AG10803 (cell line): ENCODE measurements at places on chromosomes 5 and 9.

GRCh38 chr5:167638816-167639215, 652.6 kb upstream of the WWC1 start:
- DNase-seq, result no peak

- peak; percentile 13 for DNase-seq
These were observed 361.9 kb downstream of the MAT2B start for GRCh38 chr5:163867324-163867723.

DNA sequence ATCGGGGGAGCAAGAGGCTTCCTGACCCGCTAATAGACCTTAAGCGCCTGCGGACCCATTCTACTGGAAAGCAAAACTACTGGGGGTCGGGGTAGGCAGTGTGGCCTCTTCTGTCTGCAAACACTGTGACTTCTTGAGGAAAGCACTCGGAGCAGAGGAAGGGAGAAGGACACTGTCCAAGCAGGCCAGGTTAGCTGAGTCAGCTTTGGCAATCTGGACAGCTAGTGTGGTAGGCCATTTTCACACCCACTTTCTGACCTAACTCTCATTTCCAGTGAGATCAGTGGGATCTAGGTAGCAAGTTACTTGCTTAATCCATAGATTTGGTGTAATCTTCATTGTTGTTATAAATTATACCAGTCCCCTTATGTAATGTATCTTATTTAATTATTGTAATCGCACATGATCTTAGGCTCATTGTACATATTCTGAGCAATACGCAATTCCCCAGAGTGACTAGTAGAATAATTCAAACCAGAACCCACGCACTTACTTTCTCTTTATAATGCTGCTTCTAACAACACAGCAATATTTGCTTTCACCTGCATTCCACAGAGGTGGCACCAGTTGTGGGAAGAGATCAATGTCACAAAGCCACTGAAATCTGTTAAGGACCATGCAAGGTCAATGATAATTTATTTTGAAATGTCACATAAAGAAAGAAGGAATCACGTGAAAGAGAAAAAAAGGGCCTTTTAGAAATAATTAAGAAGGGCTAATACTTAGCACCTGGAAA, 82.9 kb downstream of the NREP start:
- DNase-seq, result no peak

- DNase-seq, result no peak
These were observed 45.7 kb downstream of the STOM start for GRCh38 chr9:121324316-121324715.

- DNase-seq, result no peak
These were observed 7.5 kb upstream of the EGFLAM start for GRCh38 chr5:38250763-38251448.

DNA sequence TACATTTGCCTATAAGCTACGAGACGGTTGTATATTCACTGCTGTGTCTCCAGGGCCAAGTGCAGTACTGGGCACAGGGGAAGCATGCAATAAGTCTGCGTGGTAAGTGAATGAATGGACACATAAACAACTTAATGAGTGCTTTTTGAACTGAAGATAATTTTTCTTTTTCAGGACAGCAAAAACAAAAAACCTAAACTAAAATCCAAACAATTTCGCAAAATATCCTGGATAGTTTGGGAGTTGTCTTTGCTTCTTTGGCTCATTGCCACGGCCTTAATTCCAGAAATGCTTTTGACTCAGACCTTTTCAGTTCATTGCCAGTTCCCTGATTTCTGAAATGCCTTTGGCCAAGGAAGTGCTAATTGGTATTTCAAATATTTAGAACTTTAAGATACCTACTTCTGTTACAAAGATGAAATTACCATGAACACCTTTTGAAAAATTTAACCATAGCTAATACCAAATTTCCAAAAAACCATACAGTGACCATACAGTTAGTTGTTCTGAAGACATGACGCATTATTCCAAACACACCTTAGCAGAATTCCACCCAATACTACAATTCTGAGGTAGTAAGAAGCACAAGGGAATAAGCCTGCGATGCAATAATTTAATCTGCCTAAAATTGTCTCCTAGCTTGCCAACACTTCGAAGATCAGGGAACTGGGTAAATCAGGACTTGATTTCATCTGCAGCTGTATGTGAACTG, 42.8 kb downstream of the TEK start:
- DNase-seq, result peak; percentile 86

DNA sequence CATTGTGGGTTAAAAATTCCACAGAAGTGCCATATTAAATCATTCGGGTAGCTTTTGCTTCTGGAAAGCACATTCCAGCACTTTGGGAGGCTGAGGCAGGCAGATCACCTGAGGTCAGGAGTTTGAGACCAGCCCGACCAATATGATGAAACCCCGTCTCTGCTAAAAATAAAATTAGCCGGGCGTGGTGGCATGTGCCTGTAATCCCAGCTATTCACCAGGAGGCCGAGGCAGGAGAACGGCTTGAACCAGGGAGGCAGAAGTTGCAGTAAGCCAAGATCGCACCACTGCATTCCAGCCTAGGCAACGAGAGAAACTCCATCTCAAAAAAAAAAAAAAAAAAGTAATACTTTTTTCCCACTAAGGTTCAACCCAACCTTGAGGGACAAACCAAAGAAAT, 189.8 kb downstream of the TSSK1B start:
- DNase-seq, result no peak

DNA sequence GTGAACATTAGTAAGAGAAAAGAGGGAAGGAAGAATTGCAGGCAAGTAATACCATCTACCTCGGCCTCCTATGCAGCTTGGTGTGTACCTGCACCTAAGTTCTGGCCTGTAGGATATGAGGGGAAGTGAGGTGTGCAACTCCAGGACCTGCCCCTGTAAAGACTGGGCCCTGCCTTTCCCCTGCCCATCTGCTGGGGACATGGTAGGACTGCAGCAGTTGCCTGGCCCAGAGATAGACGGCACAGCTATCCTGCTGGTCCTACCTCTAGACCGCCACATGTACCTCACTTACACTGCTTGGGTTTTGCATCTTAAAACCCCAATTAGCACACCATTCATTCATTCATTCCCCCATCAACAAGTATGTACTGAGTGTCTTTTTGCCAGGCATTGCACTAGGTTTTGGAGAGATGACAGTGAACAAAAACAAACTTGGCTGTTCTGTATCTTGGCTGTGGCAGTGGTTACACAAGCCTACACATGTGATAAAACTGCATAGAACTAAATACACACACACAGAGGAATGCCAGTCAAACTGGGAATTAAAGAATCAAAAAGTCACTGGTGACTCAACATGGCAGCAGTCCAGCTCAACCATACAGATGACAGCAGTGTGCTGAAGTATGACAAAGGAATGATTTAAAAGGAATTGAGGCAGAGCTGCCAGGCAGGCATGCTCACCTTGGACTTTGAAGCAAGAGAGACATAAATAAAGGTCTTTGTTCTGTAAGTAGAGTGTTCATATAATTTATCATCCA, 23.3 kb upstream of the MGAT1 start:
- DNase-seq, result peak; percentile 76

GRCh38 chr9:11275158-11275695, 662.4 kb upstream of the PTPRD start:
- no peak for DNase-seq

DNA sequence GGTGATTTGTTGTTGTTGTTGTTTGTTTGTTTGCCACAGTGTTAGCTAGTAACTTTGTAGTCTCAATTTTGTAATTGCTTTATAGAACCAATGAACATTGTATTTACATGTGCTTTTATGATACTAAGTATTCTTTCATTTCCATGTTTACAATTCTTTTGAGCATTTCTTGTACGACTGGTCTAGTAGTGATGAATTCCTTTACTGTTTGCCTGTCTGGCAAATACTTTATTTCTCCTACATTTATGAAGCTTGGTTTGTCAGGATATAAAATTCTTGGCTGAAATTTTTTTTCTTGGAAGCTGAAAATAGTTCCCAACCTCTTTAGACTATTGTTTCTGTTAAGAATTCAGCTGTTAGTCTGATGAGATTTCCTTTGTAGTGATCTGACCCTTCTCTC, 55.6 kb upstream of the SNCAIP start:
- DNase-seq, result no peak

- no peak for DNase-seq
These were observed 435.1 kb upstream of the CDH9 start for GRCh38 chr5:27473307-27474046.

DNA sequence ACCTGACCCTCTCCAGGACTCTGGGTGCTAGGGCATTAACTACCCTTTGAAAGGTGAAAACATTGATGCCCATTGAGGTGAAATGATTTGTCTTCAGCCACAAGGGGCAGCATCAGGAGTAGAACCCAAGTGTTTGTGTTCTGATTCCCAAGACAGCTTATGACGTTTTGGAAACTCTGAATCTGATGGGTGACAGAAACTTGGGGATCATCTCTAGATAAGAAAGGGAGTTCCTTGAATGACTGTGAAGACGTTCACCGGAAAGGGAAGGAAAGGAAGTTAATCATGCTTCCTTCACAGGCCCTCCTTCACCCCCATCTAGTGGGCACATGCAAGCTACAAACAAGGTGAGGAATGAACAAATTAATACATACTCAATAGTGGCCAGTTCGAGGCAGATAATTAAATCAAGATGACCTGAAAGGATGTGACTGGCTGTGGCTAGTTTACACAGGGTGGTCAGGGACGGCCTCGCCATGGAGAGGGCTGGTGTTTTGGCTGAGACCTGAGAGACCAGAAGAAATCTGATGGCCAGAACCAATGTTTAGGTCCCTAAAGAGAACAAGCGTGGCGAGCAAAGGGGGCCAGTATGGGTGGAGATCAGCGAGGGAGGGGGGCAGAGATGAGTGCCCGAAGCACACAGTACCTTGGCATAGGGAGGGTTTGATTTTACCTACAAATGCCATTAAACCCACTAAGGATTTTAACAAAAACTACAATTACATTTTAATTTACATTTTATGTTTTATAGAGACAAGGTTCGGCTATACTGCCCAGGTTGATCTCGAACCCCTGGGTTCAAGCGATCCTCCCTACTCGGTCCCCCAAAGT, 937 bp upstream of the SLC26A2 start:
- DNase-seq, result peak; percentile 45

GRCh38 chr9:133733796-133734533, 4.2 kb downstream of the SARDH start:
- DNase-seq, result no peak

DNA sequence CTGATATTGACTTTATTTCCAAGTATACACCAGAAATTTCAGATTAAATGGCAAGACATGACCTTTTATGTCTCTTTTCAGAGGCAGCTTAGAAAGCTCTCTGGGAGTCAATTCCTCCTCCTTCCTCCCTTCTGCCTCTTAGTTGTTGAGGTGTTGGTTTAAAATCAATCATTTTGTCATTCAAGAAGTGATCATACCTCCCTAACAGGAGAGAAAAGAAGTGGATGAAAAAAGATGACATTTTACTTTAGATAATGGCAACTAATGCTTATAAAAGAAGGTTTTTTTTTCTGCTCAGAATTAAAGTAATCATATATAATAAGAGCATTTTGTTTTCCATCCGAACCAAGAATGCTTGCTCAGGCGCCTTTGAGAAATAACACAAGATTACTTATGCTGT, 448.7 kb downstream of the CTNND2 start:
- no peak for DNase-seq

- no peak for DNase-seq
These were observed 141.1 kb downstream of the ENC1 start for GRCh38 chr5:74499256-74500050.

DNA sequence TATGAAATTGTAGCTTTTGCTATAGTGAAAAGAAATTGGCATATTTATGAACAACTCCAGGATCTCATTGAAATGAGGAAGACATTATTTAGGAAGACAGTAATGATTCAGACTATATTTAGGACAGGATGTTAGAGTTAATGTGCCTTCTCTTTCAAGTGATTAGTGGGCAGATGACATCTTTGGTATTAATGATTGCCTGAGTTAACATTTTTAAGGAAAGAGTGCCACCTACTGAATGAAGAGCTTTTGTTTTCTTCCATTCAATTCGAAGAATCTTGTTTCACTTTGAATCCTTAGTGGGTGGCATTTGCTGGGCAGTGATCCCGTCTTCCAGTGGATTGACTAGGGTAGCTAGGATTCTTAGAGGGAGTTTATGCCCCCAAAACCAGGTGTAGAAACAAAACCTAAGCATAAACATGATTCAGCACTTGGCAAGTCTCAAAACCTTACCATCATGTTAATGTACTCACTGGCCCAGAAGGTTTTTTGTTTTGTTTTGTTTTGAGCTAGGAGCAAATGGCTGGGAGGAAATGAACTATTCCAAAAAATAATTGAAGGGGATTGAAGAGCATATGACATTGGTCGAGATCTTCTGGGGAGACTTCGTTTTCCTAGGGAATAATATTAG, 23.2 kb downstream of the MAP3K1 start:
- peak; percentile 78 for DNase-seq

DNA sequence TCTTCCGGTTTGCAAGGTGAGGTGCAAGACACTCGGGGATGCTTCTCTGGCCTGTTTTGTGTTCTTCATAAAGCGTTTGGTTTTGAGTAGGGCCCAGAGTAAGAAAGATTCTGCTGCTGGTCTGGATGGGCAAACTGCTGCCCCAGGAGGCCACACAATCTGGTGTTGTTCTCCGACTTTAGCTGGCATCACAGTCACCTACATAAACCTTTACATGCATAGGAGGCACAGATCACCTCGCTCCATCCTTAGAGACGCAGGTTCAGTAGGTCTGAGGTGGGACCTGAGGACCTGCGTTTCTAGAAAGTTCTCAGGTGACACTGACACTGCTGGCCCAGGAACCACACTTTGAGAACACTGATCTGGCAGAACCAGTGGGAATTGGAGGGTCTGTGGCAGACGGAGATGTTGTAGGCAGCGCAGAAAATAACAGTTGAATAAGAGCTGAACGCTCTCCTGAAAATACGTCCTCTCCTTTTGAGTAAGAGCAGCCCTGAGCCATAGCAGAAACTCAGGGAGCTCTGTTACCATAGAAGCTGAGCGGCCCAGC, 3.9 kb upstream of the SLC6A3 start:
- DNase-seq, result no peak

DNA sequence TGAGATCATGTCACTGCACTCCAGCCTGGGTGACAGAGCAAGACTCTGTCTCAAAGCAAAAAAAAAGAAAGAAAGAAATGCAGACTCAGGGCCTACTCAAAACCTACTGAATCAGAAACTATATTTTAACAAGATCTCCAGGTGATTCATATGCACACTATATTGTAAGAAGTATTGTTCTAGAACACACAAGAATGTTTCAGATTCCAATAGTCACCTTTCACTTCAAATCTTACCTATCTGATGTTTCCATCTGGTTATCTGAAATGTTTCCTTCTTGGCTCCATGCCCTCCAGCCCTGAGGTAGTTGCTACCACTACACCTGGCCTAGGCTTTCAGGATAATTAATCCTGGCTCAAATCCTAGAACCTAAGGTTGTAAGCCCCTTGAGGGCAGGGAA, 36.8 kb upstream of the SNX2 start:
- DNase-seq, result no peak

DNA sequence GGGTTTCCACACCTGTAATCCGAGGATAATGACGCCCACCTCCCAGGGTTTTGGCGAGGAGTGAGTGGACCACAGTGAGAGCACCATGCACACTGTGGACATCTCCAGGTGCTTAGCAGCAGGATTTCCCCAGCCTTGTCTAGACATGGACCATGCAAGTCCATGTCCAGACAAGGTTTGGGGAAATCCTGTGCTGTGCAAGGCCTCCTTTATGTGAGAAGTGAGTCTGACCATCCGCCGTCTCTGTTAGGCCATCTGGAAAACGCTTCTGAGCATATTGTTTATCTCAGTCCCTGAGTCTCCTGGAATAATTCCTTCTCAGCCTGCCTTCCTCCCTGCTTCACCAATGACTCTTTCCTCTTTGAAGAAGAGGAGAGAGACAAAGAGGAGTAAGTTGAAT, 26.2 kb upstream of the TNFAIP8 start:
- DNase-seq, result no peak

- DNase-seq, result no peak
These were observed 47.1 kb upstream of the TLX3 start for GRCh38 chr5:171261904-171262303.
